Erythroblast (primary cell): ENCODE measurements at places on chromosomes 2 and 18.

DNA sequence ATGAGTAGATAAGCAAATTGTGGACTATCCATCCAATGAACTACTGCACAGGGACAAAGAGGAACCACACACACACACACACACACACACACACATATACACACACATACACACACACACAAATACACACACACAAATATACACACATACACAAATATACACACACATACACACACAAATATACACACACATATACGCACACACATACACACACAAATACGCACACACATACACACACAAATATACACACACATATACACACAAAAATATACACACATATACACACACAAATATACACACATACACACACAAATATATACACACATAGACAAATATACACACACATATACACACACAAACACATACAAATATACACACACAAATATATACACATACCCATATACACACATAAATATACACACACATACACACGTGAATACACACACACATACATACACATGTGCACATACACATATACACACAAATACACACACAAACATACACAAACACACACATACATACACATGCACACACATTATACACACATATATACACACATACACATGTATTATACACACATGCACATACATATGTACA, 19.8 kb upstream of the EFHD1 start:
- peak; percentile 23 for DNase-seq

- no peak for DNase-seq
Measured at GRCh38 chr2:70300771-70301343, 1.0 kb downstream of the FAM136A start.

DNA sequence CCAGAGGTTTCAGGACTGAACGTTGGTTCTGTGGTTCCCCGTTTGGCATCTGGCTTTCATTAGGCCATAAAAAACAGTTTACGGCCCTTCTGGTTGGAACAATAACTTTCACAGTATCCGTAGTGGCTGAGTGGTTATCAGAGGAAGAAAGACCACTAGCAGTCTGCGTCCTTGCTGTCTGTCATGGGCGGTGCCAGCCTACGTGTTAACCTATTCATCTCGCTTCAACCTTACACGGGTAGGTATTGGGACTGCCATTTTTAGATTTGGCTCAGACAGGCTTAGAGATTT, 42.6 kb upstream of the ROCK2 start:
- DNase-seq = no peak

- no peak for DNase-seq
Measured at GRCh38 chr2:7895289-7895688, 786.6 kb upstream of the ID2 start.

GRCh38 chr2:201797175-201797840, 9.0 kb upstream of the CDK15 start:
- DNase-seq = no peak

DNA sequence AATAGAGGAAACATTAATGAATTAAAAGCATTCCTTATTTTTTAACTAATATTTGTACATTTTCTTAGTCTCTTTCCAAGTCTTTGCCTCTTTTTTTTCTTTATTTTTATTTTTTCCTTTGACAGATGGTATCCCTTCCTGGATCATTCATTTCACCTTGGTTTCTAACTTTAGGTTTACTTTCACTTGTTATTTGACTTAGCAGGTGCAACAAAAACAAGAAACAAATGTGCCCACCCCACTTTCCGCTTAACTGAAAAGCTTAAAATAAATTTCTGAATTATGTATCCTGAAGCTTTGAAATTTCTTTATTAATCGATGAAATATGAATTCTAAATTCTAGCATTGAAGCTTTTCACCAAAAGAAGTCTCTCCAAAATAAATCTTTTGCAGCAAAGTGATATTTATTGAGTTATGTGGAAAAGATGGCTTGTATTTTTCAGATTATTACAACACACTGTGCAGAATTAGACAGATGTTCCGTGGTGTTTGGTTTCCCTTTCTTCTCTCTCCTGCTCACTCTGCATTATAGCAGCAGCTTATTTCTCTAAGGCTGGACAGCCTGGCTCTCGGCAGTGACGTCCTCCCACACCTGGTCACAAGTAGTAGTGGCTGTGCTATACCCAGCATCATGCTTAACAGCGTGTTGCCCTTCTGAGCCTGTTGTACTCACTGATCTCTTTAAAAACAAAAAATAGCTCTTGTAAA, 99.1 kb upstream of the ZNF397 start:
- no peak for DNase-seq

DNA sequence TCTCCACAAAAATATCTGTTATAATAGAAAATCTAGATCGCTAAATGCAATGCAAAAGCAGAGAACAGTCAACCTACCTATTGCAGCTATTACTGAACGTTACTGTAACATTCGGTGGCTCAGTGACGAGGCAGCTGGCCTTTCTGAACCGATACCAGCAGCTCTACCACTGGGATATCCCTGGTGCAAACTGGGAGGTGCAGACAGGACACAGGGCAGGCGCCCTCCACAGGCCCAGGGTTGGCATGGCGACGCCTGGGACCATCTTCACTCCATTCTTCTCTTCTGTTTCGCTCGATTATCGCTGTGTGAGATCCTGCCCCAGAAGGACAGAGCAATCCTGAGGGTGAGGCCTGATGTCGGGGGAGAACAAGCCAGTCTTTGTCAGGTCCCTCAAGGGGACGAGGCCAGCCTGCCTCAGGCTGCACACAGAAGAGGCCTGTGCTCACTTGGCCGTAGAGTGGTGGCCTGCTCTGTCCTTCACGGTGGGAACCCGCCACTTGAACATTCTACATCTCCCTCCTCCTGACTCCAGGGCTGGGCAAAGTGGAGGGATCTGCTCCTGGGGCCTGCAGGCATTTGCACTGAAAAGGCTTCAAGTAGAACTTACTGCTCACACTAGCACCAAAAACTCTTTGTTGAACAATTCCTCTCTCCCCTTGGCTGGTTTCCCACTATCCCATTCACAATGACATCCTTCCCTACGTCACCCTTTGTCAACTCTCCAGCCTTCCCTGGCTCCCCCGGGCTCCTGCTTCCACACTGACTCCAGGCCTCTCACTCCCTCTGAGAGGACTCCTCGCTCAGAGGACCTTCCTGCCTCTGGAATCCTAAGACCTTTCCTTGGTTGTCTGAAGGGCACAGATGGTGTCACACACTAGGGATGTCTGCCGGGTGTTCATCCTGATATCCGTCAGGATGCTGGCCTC, 49.7 kb downstream of the CYRIA start:
- no peak for DNase-seq
